ENCODE measurements at places on chromosomes 11 and 22.

- no peak for DNase-seq
Observed at GRCh38 chr22:30234786-30235470, 11.6 kb downstream of the LIF start.

- DNase-seq, result no peak
Observed at GRCh38 chr11:62614275-62614674, 1.2 kb downstream of the ROM1 start.

DNA sequence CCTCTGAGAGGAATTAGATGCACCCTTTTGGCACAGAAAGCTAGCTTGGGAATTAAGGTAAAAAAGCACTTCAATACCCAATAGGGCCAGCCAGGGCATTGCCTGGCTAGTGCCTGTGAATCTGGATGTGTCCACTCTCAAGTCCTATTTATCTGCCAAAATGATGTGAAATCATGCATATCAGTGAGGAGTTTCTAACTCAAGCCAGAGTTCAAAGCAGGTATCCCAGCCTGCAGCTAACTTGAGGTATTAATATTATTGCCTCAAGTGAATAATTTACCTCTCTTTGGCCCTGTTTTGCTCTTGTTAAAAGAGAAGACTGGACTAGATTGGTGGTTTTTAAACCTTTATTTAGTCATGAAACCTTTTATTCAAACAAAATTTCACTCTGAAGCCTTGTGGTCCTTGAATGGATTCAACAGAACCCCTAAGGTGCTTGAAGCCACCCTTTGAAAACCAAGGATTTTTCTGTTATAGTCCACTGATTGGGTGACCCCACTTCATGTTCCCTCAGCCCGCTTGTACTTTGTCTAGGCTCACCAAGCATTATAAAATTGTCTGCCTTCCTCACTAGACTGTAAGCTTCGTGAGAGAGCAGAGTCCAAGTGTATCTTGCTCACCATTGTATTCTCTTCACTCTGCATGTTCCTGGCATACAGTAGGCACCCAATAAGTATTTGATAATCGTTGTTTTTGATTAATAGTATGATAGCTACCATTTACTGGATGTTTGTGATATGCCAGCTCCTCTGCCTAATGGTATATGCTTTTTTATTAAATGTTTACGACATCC is 4.5 kb downstream of the RNF121 start:
- DNase-seq, result no peak

DNA sequence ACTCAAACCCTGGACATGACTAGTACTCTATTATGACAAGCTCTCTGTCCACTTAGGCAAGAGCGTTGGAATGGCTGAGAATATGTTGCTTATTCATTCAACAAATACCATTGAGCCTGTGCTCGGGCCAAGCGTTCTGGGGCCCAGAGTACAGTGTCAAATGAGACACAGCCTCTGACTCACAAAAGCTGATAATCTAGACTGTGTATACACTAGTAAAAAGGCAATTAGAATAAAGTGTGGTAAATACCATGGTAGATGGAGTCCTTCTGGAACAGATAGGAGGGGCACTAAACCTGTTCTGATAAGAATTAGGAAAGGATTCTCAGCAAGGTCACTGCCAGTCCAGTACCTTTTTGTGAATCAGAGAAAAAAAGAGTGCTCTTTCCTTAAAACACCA is 24.7 kb downstream of the KCNE3 start:
- no peak for DNase-seq

DNA sequence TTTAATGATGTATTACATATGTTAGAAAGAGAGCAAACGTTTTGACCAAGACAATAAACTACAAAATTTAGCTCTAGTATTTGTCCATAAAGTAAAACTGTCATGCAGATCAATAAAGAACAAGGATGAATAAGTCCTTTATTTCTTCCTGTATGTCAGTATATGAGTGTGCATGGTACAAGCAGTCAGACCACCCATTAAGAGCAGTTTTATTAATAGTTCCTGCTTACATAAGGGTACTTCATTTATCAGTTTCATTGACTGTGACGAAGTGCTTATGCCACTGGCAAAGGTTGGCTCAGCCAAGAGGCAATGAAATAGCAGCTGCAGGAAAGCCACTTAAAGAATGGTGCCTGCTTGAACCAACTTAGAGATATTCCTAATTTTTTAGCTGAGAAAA is 913.0 kb upstream of the CNTN5 start:
- DNase-seq, result no peak

DNA sequence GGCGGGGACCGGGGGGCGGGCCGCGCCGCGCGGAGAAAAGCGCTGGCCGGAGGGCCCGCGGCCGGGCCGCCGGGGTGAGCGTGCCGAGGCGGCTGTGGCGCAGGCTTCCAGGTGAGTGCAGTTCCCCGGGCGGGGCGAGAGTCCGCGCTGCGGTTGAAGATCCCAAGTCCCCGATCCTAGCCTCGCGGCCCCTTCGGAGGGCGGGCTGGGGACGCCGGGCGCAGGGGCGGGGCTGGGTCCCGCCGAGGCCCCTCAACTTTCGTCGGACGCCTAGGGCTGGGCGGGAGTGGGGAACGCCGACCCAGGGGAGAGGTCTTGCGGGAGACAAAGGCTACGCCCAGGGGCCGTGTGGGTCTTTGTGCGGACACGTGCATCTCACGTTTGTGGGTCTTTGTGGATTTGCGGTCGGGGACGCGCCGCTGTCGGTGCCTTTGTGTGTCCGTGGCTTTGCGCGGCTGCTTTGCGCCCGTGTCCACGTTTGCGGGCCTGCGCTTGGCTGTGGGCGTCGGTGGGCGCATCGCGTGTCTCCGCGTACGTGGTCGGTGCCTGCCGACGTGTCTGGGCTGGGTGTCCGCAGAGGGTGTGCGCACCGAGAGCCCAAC is at the start of gene TSKU:
Gene TSKU, plus strand, starts transcription at position 63 of the 602 bp plus-strand sequence. CDS start 12,261 bp downstream, outside the sequence.
- DNase-seq, result no peak

- DNase-seq, result no peak
Observed at GRCh38 chr11:69218271-69218682, 62.5 kb downstream of the SMIM38 start.

- no peak for DNase-seq
Observed at GRCh38 chr11:76321820-76322524, 59.0 kb downstream of the THAP12 start.

GRCh38 chr11:47376107-47376524 is 2.2 kb downstream of the SPI1 start:
- no peak for DNase-seq

- no peak for DNase-seq
Observed at GRCh38 chr11:121741761-121742361, 289.1 kb upstream of the SORL1-AS1 start.

- no peak for DNase-seq
Observed at GRCh38 chr22:24209687-24210086, 28.4 kb downstream of the SUSD2 start.

- DNase-seq, result no peak
Observed at GRCh38 chr22:38853196-38853651, 9.4 kb upstream of the NPTXR start.

- no peak for DNase-seq
Observed at GRCh38 chr11:65482306-65482850, 16.5 kb upstream of the MALAT1 start.
